ENCODE measurements at places on chromosomes 13 and 19.
A peak's percentile ranks its signal among the peaks of the same experiment; 100 is the strongest.

DNA sequence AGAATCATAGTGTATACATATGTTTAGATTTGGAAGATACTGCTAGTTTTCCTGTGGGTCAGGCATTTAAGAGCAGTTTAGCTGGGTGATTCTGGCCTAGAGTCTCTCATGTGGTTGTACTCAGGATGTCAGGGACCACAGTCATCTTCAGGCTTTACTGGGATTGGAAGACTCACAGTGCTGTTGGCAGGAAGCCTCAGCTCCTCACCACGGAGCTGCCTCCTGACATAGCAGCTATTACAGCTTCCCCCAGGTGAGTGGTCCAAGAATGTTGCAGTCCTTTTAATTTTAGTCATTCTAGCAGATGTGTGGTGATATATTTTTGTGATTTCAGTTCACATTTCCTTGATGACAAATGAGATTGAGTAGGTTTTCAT is 16.9 kb upstream of the GPR18 start:
- DNase-seq: peak; percentile 20

- no peak for DNase-seq
Measured at GRCh38 chr13:94061301-94061700, 418.2 kb downstream of the DCT start.

GRCh38 chr13:50167967-50168366 is 152.7 kb downstream of the KCNRG start:
- no peak for DNase-seq

DNA sequence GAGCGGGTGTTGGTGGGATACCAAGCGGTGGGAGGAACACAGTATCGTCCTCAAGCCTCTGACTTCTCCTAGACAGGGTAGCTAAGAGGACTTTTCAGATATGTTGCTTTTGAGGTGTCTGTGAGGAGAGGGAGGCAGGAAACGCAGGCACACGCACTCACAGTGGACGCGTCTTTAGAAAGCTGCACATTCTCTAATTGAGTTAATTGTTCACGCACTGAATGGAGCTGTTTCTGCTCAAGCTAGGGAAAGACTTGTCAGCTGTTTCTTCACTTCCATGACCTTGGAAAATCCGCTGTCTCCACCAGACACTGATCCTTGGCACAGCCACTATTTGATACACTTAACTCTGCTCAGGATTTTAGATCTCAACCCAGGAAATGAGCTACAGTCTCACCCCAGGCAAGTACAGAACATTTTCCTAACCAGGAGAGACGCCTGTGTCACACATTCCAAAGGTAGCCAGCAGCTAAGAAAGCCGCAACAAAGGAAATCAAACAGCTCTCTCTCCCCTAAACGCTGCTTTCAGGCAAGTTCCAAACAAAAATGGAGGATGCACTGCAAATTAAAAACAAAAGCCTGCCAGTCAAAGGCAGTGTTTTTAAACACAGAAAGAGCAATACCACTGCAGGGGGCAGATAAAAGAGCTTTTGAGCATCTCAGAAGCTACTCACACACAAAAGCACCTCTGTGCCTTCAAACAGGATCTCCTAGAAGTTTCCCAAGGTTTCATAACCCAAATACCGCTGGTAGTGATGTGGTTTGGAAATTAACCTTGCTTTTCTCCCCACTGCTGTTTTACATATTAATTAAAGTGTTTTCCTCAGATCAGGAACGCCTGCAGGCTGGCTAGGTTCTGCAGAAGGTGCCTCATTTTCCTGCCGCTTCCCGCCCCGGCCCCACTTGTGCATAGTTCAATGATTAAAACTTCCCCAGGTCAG is 57.3 kb downstream of the IRS2 start:
- no peak for DNase-seq

GRCh38 chr13:67351909-67352308 is 121.8 kb upstream of the PCDH9 start:
- DNase-seq: no peak

DNA sequence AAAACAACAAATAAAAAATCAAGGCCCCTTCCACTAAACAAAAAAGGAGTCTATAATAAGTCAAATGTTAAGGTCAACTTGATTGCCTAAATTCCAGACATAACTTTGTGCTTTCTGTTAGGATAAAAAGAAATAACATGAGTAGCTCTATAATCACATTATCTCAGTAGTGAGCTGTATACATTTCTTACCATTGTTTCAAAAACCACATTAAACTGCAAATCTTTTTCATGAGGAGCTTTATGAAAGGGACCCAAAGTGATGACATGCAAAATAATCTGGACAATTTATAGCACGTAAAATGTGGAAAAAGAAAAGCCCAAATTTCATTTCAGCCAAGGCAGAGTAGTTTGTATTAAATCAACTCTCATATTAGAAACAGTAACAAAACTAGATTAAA is 269.2 kb downstream of the KLF12 start:
- DNase-seq: no peak

- no peak for DNase-seq
Measured at GRCh38 chr19:38251564-38252051, 4.6 kb downstream of the PPP1R14A start.

GRCh38 chr13:51564252-51564651 is 20.0 kb upstream of the WDFY2 start:
- no peak for DNase-seq

DNA sequence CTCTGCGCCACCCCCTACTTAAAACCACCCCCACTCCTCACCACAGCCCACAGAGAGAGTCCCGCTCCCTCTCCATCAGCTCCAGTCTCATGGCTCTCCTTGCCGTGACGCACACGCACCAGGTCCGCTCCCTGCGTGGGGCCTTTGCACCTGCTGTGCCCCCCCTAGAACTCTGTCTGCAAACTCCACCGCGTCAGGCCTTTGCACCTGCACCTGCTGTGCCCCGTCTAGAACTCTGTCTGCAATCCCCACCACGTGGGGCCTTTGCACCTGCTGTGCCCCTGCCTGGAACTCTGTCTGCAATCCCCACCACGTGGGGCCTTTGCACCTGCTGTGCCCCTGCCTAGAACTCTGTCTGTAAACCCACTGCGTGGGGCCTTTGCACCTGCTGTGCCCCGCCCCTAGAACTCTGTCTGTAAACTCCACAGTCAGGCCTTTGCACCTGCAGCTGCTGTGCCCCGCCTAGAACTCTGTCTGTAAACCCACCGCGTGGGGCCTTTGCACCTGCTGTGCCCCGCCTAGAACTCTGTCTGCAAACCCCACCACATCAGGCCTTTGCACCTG is 4.2 kb downstream of the SHC2 start:
- DNase-seq: no peak

DNA sequence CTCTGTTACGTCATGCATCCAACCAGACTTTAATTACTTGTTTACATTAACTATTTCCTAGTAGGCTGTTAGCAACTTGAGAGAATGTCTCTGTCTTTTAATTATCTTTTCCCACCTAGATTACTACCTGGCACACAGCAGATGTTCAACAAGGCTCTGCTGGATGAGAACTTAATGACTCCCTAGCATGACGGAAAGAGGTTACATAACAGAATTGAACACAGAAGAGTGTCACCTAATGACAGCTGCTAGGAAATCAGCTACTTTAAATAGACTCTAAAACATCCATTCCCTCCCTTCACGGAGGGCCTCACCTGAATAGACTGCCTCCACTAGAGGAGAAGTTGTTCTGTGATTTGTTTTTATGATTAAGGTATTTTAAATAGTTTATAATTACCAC is 110.8 kb downstream of the TEX29 start:
- no peak for DNase-seq

DNA sequence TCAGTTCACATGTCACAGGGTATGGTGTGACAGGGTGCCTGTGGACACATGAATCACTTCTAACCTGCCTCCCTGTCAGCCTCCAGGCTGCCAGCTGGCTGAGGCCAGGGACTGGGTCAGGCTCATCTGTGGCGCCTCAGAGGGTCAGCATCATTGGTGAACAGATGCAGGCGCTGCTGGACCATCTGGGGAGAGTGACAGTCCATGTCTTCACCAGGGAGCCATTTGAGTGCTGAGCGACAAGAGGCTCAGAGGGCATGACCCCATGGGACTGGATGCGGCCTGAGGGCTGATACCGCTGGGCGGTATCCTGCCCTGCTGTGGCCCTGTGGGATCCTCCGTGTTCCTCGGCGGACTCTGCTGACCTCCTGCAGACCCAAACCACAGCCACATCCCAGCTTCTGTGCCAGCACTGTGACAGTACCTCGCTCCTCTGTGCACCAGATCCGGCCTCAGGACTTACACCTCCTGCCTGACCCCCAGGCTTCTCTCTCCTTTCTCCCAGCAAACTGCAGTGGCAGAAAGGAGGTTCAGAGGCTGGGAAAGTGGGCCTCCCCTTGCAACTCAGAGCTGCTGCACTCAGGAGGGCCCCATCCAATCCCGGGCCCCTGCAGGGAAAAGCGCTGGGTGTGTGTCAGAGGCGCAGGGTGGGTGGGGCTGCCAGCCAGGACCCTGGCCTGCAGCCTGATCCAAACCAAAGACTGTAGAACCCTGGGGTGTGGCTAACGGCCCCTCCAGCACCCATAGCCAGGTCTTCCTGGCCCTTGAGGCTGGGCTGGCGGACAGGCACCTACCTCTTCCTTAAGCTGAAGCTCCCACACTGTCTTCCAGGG is 10.2 kb downstream of the ACTMAP start:
- no peak for DNase-seq

DNA sequence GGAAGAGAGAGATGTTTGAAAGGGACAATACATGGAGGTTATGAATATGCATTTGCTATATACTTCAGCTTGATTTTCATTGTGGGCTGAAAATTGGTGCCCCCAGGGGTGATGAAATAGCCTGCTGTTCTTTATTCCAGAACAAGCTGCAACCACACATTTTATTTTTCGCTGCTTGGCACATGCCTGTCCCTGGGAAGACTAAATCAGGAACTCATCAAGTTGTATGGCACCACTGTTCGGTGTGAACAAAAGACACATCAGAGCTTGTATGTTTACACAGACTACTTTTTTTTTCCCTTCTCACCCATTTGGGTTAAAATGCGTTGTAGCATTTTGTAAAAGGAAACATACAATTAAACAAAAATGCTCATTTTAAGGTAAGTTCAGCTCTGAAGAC is 230.7 kb downstream of the NALCN start:
- DNase-seq: no peak

DNA sequence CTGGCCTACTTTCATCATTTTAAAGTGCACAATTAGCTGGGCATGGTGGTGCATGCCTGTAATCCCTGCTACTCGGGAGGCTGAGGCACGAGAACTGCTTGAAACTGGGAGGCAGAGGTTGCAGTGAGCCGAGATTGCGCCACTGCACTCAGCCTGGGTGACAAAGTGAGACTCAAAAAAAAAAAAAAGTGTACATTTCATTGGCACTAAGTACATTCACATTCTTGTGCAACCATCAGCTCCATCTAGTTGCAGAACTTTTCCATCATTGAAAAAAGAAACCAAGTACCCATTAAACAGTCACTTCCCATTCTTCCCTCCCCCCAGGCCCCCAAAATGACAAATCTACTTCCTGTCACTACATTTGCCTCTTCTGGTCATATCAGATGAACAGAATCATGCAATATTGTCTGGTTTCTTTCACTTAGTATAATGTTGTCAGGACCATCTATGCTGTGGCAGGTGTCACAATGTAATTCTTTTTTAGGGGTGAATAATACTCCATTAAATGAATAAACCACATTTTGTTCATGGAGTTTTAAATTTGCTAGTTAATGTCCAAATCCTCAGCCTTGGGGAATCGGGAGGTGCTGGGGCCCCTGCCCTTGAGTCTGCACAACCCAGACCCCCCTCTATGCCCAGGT is 7.4 kb upstream of the SIGLEC11 start:
- DNase-seq: no peak

DNA sequence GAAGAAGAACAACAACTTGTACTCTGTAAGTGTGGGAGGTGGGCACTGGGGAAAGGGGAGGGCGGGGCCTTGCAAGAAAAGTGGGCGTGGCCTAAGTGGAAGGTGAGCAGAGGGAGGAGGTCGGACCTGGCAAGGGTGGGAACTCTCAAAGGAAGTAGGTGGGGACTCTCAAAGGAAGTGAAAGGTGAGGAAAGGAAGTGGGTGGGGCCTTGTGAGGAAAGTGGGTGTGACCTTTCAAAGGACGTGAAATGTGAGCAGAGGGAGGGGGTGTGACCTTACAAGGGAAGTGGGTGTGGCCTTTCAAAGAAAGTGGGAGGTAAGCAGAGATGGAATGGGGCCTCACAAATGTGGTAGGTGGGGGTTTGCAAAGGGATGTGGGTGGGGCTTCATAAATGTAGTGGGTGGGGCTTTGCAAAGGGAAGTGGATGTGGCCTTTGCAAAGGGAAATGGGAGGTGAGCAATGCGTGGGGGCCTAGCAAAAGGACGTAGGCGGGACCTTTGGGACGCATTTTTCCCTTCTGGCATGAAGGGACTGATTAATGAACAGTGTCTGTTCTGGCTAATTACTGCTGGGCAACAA is 25.9 kb downstream of the ACSBG2 start:
- no peak for DNase-seq

DNA sequence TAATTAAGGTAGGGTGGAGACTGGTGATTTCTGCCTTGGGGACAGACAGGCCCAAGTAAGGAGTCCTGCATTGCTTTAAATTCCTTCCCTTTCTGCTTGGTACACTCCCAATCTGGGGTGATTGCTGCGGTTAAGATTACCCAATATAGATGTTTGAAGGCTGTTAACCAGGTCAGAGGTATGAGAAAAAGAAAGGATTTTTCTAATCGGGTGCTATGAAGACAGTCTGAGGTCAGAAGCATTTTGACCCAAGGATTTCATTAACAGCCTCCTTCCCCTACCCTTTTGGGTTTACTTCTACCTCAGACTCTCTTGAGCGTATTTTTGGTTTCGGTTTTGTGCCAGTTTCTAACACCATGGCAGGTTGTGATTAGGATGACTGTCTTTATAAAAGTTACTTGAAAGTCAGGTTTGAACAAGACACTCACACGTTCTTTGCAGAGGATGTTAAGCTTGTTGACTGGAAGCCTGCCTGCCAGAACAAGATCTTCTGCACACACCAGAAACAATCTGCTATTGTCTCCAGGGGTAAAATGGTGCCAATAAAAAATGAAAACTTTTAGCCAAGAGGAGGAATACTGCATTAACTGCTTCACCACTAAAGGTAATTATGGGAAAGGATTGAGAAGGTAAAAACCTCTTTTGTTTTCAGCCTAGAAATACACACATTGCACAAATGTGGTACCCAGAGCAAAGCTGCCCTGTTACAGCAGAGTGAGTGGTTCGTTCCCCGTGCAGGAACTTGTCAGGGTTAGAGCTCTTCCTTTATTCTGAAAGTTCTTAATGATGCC is 108.8 kb downstream of the NDFIP2 start:
- no peak for DNase-seq

DNA sequence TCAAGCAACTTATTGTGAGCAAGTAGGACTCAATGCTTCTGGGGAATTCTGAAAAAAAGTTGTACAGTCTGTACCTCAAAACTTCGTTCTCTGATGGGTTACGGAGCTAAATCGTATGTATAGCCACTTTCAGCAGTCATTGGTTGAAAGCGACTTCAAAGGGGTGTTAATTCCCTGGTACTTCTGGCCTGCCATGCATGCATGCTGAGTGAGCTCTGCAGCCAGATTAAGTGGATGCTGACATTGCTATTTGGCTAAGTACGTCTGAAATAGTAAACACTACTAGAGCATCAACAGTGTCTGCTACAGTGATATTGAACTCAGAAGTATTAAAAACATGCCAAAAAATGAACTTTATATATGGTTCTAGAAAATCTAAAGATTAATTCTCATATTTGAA is 1183.1 kb upstream of the PCDH20 start:
- DNase-seq: no peak
